Stimulated activated memory B cell treated with anti-CD40 and anti-IgM and Interleukin-4, amounts not matched to agents 10 μg/mL and 1 μg/mL and 100 μg/mL, for 72 hours (primary cell): ENCODE measurements at places on chromosomes 6 and 20.

DNA sequence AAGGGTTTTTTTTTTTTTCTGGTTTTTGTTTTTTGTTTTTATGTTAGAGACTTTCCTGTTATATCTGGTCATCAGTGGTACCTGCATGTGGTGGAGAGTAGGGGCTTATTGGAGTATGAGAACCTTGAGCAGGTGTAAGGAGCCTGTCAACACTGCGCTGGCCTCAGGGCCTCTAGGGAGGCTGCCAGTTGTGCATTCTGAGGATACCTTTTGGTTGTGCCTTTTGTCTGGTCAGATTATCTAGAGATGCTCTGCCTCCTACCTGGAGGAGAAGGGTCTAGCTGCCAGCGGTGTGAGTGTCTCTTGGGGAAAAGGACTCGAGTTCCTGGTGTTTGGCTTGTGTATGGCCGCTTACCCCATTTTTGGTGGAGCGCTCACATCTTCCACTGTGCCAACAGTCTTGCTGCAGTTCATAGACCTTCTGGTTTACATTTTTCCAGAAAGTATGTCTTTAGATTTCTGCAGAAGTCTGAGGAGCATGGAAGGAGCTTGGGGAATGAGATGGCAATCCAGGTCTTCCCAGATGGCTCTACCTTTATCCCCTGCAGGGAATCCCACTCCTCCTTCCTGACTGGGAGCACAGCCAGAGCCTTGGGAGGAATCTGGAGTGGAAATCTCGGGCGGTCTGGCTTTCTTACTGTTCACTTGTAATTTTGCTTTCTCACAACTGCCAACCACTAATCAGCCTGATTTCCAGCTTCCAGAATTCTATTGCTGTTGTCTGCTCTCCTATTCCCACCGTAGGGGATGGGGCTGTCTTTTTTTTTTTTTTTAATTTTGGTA lies 49.9 kb downstream of the PTPN1 start:
- ATAC-seq: no peak

DNA sequence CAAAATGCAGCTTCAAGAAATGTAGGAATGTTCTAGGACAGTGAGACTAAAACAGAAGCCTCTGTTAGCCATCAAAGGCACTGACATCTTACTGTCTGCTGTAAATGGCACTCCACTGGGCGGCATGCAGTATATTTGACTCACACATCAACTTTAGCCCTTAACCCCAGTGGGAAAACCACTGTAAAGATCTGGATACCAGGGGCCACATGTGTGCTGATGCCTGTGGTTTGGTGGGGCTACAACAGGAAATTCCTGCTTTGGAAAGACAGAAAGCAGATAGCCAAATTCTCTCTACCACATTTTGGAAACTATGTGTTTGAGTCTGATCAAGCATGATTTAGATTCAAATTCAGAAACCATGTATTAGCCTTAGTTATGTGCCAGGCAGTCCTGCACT lies 4.3 kb downstream of the PFDN4 start:
- ATAC-seq: no peak

DNA sequence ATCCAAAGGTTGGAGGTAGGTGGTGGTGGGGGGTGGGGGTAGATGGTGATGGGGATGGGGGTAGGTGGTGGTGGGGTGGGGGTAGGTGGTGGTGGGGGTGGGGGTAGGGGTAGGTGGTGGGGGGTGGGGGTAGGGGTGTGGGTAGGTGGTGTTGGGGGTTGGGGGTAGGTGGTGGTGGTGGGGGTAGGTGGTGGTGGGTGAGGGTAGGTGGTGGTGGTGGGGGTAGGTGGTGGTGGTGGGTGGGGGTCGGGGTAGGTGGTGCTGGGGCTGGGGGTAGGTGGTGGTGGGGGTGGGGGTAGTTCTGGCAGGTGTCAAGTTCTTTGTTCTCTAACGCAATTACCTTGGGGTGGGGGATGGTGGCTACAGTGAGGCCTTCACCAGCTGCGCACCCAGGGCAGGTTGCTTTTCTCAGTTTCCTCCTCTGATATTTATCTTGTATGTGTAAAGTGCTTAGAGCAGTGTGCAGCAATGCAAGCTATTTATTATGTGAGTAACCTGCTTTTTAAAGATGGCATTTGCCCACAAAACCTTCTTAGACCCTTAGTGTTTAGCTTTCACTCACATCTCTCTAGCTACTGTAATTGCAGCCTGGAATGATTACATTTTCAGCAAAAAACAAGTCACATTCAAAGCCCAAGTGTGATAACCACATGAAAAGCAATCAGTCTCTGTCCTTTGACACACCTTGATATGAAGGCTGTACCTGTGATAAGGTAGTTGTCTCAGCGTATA lies 8.2 kb upstream of the CCDC167 start:
- peak; percentile 85 for ATAC-seq

DNA sequence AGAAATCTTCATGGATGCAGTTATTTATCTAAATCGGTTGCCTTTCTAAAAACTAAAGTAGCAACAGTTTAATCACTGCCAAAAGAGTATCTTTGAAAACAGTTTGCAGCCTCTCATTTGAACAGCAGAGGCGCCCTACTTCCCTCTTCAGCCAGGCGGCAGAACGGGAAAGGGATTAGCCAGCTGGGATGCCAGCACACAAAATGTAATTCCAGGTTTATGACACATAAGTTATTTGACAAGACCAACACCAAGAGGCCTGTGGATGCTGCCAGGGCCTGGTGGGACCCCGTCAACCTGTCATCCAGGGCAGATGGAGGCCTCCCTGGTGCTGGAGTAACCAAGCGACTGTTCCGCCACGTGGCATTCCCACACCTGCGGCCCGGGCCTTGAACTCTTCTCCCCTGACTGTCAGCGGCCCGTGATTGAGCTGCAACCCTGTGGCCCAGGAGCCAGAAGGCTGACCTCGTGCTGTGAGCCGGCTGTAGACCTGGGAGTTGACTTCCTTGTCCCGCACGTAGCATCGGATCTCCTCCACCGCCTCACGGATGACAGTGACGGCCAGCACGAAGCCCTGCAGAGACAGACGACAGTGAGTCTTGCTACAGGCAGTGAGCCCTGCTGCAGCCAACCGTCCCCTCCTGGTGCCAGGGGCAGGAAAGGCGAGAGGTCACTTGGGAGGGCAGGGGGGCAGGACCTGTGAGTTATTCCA lies 55.5 kb downstream of the ATP9A start:
- ATAC-seq: no peak

DNA sequence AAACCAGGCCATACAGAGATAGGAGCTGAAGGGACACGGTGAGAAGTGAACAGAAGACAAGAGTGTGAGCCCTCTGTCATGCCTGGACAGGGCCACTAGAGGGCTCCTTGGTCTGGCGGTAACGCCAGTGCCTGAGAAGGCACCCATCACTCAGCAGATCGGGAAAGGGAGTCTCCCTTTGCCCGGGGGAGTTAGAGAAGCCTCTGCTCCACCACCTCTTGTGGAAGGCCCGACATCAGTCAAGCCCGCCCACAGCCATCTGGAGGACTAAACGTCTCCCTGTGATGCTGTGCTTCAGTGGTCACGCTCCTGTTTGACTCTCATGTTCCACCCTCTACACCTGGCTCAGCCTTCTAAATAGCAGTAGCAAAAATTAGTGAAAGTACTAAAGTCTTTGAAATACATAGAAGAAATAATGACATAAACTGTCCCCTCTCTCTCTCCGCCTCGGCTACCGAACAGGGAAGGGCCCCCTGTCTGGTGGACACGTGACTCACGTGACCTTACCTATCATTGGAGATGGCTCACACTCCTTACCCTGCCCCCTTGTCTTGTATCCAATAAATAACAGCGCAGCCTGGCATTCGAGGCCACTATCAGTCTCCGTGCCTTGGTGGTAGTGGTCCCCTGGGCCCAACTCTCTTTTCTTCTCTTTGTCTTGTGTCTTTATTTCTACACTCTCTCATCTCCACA lies 66.7 kb downstream of the RPP21 start:
- no peak for ATAC-seq

GRCh38 chr6:90105506-90106170 lies 191.0 kb downstream of the BACH2 start:
- no peak for ATAC-seq

GRCh38 chr6:43847741-43848630 lies 78.0 kb downstream of the VEGFA start:
- ATAC-seq: no peak

DNA sequence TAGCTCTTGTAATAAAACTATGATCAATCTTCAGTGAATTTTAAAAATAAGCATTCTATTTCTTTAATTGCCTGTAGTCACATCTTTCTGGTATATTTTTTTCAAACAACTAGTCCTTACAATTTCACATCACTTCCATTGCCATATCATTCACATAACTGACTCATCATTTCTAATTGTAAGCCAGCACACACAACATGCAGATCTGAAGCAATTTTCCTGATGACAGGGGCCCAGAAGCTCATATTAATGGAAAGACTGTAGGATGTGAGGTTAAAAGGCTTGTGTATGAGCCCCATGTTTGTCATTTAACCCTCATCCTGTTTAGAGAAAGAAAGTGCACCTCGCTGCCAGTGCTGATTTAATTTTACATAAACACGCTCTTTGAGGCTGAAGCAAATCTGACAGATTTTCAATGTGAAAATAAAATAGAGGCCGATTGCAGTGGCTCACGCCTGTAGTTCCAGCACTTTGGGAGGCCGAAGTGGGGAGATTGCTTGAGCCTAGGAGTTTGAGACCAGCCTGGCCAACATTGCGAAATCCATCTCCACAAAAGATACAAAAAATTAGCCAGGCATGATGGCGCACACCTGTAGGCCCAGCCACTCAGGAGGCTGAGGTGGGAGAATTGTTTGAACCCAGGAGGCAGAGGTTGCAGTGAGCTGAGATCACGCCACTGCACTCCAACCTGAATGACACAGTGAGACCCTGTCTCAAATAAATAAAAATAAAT lies 40.1 kb upstream of the LTV1 start:
- ATAC-seq: no peak

- no peak for ATAC-seq
Measured at GRCh38 chr6:3594201-3594600, 137.4 kb upstream of the SLC22A23 start.

- no peak for ATAC-seq
Measured at GRCh38 chr6:55825402-55826051, 49.9 kb downstream of the BMP5 start.

DNA sequence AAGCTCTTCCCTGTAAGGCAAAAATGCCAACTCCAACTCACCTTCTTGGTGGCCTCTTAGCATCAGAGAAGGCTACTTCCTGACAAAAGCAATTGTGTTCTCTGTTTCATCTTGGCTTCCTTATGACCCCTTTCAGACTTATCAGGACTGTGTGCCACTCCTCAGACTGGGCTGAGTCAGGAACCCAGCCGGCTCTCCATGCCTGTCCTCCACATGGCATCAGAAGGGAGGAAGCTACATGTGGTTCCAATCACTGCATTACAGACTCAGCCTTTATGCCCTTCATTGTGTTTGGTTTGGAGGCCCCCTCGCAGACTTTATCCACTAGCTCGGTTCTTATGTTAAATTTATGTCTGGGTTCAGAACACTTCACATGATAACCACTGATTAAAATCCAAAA lies 142.5 kb downstream of the SLC24A3 start:
- no peak for ATAC-seq

DNA sequence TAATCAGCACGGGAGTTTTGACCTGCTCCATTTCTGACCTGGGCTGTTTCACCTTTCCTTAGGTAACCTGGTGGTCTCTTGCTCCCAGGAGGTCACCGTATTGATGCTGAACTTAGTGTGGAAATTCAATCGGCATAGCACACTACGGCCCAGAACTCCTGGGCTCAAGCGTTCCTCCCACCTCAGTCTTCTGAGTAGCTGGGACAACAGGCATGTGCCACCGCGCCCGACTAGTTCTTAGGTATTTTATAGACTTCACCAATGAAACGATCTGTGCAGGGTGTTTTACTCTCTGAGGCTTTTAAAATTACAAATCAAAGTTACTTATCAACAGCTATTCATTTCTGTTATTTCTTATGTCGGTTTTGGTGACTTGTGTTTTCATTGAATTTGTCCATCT lies 42.1 kb downstream of the ATG5 start:
- no peak for ATAC-seq

DNA sequence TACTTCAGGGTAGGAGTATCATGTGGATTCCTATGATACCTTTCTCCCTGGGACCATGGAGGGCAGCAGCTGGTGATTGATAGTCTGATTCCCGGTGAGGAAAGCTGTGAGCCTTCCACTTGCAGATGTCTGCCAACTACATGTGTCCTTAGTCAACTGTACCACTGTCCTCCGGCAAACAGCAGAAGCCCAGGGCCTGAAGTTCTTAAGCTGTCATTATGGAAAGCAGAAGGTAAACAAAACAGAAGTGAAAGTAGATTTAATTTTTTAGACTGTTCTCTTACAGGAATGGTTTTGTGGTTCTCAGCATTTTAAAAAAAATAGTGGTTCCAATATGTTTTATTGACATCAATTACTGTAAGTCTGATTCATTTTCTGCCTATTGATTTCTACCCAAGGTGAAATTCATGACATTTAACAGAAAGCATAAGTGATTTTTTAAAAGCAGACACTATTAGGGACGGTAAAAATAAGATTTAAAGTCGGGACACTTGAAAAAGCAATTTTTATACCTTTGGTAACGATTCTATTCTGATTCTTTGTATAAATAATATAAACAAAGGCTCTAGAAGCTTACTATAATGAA lies 36.6 kb downstream of the PTPN1 start:
- ATAC-seq: peak; percentile 89

DNA sequence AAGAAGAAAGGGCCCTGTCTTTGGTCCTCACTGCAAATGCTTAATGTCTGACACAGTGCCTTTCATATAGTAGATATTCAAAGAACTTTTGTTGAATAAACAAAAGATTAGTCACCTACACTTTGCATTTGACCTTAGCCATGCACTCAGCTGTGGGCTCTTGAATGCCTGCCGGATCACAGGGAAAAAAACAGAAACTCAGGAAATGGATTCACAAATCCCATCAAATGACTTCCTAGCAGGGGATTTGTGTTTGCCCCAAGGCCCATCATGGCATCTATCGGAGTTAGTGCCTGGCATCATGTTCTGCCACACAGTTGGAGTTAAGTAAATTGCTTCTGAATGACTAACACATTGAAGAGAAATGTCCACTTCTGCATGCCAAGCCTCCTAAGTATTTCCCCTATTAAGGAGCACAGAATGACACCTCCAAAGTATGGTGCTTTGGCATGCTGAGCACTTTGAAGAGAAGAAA lies 72.3 kb upstream of the DST start:
- ATAC-seq: no peak

DNA sequence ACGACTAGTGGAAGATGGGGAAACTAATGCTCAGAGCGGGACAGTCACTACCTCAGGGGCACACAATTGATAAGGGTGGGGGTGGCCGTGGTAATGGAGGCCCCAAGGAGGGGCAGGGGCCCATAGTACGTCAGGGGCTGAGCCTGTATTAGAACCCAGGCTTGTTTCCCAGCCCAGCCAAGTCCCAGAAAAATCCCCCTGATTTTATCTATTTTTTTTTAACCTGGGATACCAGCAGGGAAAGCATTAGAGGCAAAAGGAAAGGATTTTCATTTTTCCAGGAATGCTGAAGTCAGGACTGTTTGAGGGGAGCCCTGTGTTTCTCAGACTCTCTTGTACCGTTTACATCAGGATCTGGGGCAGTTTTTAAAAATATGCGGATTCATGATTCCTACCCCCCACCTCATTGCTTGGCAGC lies 382 bp downstream of the MYH7B start:
- no peak for ATAC-seq

- no peak for ATAC-seq
Measured at GRCh38 chr6:21164768-21165326, 428.7 kb upstream of the SOX4 start.

- ATAC-seq: no peak
Measured at GRCh38 chr6:16292942-16293341, 54.6 kb downstream of the GMPR start.
